ENCODE measurements at places on chromosomes 7 and 10.

GRCh38 chr10:77542710-77543259 is 94.8 kb downstream of the KCNMA1 start:
- DNase-seq = no peak

DNA sequence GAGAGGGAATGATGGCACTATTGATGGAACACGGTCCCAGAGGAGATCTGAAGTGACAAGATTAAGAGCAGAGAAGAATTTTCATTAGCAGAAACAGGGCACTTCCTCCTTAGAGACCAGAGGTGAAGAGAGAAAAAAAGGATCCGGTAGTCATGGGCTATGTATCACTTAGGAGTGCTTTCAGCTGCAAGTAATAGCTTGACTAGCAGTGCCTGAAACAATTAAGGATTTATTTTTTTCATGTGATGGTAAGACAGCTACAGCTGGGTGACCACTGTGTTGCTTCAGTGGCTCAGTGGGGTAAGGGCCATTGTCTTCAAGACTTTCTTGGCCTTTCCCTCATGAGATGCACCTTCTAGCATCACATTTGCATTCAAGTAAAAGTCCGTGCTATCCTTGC is 515.1 kb upstream of the GALNT17 start:
- no peak for DNase-seq

DNA sequence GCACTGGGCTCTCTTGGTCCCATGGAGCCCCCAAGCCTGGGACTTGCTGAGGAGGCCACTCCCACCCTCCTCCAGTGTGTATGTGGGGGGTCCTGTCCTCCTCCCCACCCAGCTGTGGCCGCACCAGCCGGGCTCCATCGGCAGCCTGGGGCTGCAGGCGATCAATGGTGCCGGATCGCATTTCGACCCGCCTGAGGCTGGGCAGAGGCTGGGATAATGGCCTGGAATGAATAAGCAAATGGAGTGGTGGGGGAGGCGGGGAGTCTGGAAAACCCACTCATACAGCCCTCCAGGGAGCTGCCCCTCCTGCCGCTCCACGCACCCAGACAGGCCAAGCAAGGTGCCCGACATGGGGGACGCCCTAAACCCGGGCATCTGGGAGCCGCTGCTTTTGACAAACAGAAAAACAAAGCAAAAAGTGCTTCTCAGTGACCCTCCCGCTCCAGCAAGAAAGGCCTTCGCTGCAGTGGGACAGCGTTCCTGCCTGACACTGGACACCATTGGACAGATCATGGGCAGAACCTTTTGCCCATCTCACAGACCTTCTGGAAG is 160.5 kb downstream of the NRF1 start:
- DNase-seq = no peak

DNA sequence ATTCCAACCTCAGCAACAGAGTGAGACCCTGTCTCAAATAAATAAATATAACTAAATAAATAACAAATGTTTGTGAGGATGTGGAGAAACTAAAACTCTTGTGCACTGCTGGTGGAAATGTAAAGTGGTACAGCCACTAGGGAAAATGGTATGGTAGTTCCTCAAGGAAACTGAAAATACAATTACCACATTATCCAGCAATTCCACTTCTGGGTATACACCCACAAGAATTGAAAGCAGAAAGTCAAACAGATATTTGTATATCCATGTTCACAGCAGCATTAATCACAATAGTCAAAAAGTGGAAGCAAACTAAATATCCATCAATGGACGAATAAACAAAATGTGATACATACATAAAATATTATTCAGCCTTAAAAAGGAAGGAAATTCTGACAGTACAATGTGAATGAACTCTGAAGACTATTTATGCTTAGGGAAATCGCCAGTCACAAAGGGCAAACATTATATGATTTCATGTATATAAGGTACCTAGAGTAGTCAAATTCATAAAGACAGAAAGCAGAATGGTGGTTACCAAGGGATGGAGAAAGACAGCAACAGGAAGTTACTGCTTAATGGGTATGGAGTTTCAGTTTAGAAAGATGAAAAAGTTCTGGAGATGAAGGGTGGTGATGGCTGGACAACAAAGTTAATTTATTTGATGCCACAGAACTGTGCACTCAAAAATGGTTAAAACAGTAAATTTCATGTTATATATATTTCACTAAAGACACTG is 9.8 kb downstream of the ARHGAP12 start:
- DNase-seq = no peak

DNA sequence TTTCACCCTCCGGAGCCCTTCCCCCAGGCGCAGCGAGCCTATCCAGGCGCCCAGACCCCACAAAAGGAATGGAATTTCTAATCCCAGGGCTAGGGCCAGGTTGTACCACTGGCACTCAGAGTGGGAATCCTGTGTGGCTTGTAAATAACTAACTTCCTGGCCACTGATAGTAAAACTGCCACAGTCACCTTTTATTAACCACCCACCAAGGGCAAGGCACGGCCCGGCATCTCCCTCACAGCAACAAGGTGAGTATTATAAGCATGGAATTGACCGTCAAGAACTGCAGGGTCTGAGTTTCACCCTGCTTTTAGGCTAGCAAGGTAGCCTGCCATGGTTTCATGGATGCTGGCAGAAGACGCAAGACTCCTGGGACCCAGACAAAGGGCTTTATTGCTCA is 51.1 kb downstream of the SPOCK2 start:
- DNase-seq = no peak

GRCh38 chr7:36895192-36895591 is 170.9 kb upstream of the AOAH start:
- peak; percentile 27 for DNase-seq

- no peak for DNase-seq
Observed at GRCh38 chr7:2856388-2857169, 12.5 kb upstream of the GNA12 start.

GRCh38 chr10:36725581-36726520 is 399.5 kb upstream of the ANKRD30A start:
- DNase-seq = peak; percentile 60

- DNase-seq = no peak
Observed at GRCh38 chr7:35241884-35242283, 12.0 kb downstream of the TBX20 start.

- DNase-seq = no peak
Observed at GRCh38 chr7:25727446-25727845, 424.6 kb upstream of the NFE2L3 start.

DNA sequence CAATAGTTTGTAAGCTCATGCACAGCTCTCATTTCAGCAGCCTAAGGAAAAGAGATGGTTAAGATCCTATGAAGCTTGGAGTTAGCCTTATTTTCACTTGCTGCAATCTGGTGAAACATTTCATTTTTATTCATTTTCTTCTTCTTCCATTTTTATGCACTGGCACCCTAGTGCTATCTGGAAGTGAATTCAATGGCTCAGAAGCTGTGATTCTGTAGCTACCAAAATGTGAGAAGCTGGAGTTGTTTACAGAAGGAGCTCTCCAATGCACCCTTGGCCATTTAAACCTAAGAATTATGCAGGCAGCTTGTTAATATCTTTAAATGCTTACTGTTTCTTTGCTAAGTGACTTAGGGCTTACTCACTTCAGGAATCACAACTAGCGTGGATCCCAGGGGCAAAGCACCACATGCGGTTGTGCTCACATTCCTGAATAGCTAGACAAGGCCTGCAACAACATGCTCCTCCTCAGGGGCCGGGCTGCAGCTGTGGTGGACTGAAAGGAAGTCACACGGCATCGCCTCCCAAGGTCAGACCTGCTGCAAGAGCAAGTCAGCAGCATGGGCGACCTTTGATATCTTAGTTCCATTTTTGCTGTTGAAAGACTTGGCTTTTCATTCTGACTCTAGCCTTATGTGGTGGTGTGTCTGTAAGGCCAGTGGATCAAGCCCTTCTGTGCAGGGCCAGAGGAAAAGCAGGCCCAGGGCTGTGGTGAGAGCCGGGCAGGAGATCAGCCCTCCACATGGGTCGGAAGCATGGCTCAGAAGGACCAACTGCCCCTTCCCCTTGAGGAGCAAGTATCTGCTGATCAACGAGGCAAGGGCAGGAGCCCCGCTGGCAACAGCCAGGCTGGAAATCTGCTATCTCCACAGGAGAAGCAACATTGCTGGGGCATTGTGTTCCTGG is 91.9 kb upstream of the MBL2 start:
- DNase-seq = peak; percentile 83

DNA sequence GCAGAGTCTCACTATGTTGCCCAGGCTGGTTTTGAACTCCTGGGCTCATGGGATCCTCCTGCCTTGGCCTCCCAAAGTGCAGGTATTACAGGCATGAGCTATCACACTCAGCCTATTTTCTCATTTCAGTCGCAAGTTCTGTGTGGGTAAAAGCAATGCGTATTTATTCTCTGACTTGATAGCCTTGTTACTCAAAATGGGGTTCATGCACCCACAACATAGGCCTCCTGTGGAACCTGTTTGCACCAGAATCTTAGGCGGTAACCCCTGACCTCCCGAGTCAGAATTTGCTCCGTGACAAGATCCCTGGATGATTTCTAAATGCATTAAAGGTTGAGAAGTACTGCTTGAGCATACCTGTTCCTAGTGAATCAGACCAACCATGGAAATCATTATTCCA is 7.3 kb downstream of the IL2RA start:
- no peak for DNase-seq

DNA sequence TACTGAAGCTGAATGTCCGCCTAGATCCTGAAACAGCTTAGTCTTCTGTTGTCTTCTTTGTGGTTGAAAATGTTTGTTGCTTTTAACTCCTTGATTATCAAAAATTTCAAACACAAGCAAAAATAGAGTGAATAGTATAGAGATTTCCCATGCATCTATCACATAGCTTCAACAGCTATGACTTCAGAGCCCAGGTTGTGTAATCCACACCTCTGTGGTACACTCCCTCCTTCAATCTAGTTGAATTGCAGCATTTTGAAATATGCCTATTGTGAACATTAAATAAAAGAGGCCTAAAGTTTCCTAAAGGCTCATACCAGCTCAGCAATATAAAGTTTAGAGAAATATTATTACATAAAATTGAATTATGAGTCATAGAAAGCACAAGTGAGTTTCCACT is 204.7 kb upstream of the HDAC9 start:
- DNase-seq = no peak

GRCh38 chr7:66331883-66332282 is 126.7 kb downstream of the TPST1 start:
- no peak for DNase-seq

DNA sequence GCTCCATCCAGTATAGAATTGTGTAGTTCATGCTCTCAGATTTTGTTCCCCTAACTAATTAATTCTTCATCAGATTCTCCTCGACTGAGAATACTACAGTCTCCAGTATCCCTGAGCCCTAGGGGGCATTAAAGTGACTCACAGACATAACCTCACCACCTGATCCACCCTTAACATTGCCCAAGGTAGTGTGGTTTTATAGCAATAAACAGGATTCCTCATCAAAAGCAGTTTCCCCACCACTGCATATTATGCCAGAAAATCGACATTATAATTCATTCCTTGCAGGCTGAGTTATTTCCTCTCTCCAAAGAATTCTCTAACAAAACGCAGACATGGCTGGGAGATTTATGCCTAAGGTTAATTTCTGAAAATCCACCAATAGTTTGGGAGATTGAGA is 1402.5 kb upstream of the CELF2 start:
- DNase-seq = no peak

DNA sequence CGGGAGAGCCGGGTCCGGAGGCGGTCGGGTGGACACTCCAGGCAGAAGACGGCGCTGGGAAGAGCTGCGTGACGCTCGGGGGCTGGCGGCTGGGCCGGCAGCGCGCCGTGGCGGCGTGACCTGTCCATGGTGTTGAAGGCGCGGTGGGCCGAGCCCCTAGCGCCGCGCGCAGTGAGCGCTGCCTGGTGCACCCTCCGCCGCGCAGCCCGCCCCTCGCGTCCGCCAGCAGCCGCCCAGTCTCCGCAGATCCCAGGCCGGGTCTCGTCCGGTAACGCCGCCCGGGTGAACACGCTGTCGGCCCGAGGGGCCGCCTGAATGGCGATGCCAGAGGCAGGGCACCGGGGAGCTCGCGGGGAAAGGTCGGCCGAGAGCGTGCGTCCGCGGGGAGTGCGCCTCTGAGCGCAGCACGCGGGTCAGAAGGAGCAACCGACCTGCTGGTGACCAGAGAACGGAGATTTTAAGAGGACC is 657 bp upstream of the TMEM178B start:
- peak; percentile 81 for DNase-seq

GRCh38 chr7:91949221-91950009 is 8.8 kb downstream of the AKAP9 start:
- no peak for DNase-seq

GRCh38 chr10:113225364-113225763 is 275.3 kb downstream of the TCF7L2 start:
- DNase-seq = no peak

GRCh38 chr10:129222436-129222835 is 244.6 kb upstream of the MGMT start:
- no peak for DNase-seq

DNA sequence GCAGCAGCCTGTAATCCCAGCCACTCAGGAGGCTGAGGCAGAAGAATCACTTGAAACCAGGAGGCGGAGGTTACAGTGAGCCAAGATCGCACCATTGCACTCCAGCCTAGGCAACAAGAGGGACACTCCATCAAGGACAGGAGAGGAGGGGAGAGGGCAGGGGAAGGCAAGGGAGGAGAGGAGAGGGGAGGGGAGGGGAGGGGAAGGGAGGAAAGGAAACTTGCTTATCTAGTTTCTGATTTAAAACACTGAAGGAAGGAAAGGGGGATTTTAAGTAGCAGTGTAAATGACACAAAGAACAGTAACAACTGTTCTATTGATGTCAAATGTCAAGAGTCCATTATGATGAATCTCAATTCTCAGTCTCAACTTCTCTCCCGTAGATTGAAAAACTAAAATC is 43.7 kb downstream of the SRPK2 start:
- DNase-seq = no peak

DNA sequence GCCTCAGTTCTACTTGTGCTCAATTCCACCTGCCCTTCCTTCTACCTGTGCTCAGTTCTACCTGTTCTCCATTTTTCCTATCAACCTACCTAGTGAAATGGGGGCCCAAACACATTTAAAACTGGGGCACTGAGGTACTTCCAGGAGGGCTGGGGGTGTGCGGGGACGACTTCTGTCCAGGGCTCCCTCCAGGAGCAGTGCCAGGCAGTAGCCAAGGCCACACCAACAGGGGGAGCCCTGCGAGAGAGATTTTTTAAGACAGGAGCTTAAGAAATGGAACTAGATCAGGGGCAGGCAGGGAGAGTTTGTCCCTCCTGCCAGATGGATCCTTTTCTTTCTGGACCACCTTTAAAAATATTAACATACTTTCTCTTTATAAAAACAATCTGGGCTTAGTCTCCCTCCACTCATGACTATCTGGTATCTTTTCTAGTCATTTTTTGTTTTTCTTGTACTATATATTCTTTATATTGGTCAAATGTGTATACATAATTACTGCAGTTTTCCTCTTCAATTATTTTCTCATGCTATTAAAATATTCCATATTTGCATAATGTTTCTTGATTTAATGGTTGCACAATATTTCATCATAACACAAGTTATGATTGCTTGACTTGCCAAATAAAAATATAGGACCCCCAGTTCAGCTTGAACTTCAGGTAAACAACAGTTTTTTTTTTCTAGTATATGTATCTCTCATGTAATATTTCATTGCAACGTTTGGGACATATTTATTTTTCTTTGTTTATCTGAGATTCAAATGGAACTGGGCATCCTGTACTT is 47.3 kb upstream of the INSYN2A start:
- DNase-seq = peak; percentile 48

GRCh38 chr10:77256346-77256745 is 381.3 kb downstream of the KCNMA1 start:
- DNase-seq = no peak
